ENCODE measurements at places on chromosomes 11 and 22.

DNA sequence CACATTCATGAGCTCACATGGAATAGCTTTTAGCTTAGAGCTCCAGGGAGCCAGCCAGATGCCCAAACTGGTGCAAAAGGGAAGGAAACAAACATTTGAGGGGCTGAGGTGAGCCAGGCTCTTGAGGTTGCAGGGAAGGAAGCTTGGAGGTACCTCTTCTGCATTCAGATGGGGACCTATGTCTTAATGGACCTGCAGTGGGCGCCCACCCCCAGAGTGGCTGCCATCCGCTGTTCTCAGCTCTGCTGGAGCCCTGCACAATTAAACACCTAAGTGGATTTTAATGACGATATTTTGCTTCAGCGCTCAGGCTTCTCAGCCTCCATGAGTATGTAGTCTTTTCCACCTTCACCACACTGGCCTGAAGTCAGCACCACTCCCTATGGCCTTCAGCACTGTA lies 100.8 kb downstream of the LDLRAD3 start:
- no peak for DNase-seq

GRCh38 chr11:123316003-123316402 lies 114.1 kb upstream of the GRAMD1B start:
- no peak for DNase-seq

DNA sequence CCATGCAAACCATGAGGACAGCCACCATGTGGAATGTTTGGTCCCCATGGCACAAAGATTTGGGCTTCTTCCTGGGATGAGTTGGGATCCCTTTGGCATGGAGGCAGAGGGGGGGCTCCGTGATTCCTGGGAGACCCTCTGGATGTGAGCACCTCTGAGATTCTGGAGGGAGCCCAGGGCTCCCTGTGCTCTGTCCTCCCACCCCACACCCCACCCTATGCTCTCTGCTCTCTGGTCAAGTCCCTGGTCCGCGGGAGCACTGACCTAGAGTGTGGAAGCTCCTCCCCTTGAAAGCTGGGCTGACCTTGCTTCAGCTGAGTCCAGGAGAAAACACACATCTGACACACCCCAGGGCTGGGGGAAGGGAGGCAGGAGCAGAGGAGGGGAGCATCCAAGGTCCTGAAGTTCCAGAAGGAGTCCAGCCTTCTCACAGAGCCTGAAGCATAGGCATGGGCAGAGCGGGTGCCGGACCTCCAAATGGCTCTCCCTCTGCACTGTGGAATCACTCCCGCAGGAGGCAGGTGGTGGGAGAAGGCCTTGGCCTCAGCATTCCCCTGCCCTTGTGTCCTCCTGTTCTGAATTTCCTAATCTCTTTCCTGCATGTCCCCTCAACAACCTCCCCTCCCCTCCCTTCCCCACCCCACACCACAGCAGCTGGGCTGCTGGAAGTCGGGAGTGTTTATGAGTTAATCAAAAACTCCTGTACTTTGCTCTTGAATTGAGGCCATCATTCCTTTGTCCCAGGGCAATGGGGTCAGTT lies 25.7 kb upstream of the OAF start:
- no peak for DNase-seq

GRCh38 chr11:69647390-69647748 lies 6.4 kb downstream of the CCND1 start:
- DNase-seq: no peak

DNA sequence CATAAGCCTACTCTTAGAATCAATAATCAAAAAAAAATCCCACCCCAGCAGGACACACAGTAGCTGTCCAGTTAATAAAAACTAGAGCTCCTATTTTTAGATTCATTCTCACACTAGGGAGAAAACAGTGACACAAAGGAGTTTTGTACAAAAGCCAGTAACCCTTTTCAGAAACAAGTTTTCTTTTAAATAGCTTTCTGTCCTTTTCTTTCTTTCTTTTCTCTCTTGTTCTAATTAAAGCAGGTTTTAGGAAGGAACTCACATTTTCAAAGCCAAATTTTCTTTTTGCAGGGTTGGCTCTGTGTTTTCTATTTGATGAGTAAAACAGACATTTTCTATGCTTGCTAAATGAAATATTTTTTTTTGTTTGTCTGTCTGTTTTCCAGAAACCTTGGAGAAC lies 1390.7 kb downstream of the FAM181B start:
- DNase-seq: no peak

GRCh38 chr11:79940165-79940564 lies 499.3 kb upstream of the TENM4 start:
- no peak for DNase-seq

DNA sequence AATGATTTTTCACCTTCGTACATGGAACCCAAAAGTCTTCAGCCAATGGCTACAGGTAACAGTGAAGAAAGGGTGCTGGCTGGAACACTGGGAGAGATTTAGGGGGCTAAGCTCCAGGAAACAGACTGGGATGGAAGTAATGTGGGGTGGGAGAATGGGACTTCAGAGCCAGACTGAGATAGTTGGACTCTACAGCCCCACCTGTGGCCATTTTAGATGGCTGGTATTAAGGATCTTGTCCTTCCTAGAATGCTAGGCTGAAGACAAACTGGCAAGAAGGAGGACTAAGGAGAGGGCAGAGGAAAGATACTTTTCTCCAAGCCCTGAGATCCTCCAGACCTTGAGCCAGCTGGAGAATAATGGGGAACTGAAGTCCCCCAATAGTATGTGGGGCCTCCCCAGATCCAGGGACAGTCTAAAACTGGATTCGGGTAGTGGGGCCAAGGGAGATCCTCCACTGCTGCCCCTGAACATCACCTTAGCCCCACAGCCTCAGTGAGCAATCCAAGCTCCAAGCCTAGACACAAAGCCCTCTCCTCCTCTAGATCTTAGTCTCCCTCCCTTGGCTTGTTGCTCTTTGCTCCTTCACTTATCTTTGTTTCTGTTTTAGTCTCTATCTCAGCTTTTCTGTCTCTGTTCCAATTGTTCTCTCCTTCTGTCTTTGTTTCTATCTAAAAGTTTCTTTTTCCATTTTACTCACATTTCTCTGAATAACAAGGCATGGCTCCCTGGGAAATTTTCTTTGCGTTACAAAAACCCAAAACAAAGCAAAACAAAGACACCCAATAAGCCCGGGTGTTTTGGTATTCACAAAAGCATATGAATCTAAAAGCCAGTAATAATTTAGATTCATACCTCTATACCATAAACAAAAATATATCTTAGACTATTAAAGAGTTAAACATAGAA lies 16.2 kb upstream of the RRAS2 start:
- DNase-seq: no peak

- no peak for DNase-seq
Measured at GRCh38 chr11:104404231-104405175, 240.6 kb upstream of the PDGFD start.

GRCh38 chr11:22065472-22065871 lies 127.4 kb upstream of the ANO5 start:
- no peak for DNase-seq

GRCh38 chr22:17322511-17322910 lies 46.7 kb upstream of the CECR2 start:
- DNase-seq: no peak

- DNase-seq: no peak
Measured at GRCh38 chr11:86636275-86636674, 36.1 kb downstream of the ME3 start.

GRCh38 chr11:93840981-93841380 lies 9.4 kb downstream of the VSTM5 start:
- DNase-seq: no peak

- no peak for DNase-seq
Measured at GRCh38 chr11:26150031-26150430, 181.9 kb upstream of the ANO3 start.

- no peak for DNase-seq
Measured at GRCh38 chr11:43578346-43579170, 102.0 kb upstream of the HSD17B12 start.

GRCh38 chr11:119134389-119134978 lies 13.1 kb downstream of the HINFP start:
- no peak for DNase-seq

GRCh38 chr11:118881228-118881627 lies 2.5 kb upstream of the CXCR5 start:
- DNase-seq: no peak

GRCh38 chr22:29348956-29349355 lies 33.5 kb upstream of the RASL10A start:
- DNase-seq: no peak

DNA sequence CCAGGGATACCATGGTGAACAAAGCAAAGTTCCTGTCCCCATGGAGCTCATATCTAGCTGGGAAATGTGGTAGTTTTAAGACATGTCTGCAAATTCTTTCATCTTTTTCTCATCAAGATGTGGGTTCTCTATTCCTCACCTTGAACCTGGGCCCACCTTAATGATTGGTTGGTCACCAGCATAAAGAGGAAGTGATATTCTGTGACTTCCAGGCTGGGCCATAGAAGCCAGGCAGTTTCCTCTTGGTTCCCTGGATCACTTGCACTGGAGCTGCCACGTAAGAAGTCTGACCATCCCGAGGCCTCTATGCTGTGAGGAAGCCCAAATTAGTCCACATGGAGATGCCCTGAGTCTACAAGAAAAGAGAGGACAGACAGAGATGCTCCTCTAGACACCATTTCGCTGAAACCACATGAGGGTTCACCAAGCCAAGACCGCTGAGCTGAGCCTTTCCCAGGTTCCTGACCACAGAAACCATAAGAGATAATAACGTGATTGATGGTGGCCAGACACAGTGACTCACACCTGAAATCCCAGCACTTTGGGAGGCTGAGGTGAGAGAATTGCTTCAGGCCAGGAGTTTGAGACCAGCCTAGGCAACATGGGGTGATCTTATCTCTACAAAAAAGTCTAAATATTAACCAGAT lies 119.5 kb upstream of the ISX start:
- DNase-seq: no peak

DNA sequence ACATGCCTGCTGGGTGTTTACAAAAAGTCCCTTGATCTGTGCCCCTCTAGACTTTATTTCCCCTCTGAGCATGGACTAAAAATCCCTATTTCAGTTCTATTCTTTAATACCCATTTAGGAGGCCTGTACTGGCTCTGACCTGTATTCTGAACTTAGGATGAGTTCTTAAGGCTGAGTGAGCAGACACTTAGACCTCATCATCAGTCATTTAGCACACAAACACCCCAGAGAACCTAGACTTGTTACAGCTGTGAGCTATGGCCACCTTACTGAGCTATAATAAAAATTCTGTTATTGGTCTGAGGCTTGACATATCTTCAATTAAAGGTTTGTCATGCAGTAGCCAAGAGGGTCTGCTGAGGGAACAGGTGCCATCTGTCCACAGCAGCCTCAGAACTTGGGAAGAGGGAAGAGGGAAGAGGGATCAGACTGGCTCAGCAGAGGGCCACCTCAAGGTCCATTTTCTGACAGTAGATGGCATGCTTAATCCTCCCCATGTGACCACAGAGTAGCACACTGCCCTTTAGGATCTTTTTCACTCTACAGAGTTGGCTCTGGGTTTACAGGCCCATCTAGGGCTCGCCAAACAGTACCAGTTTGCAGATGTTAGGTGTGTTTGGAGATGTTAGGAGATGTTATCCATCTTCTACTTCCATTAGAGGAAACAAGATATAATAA lies 30.2 kb upstream of the RRM1 start:
- no peak for DNase-seq

- no peak for DNase-seq
Measured at GRCh38 chr11:69938206-69938605, 119.0 kb upstream of the FGF3 start.

- peak; percentile 62 for DNase-seq
Measured at GRCh38 chr11:121467965-121468364, 15.2 kb upstream of the SORL1-AS1 start.

DNA sequence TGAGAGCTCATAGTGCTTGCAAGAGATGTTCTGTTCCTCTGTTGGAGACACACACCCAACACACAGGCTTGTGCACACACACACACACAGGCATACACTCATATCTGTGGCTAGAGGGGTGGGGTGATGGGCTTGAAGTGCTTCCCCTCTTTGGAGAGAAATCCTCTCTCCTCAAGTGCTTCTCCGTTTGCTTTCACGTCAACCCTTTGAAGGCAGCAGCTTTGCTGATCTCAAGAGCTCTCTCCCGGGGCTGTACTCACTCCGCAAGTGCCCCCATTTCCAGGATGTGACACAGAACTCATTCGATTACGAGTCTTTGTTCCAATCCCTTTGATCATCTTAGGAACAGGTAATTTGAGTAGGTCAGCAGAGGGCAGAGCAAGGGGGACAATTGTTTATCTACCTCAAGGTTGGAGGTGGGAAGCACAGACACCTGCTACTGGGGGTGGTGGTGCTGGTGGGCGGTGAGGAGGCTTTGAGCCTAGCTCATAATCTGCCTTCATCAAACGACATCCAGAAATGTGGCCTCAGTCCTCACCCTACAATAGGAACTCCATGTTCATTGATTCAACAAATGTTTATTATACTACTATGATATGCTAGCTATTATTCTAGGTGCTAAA lies 529.8 kb upstream of the CADM1 start:
- no peak for DNase-seq

- no peak for DNase-seq
Measured at GRCh38 chr11:128411812-128412211, 175.5 kb downstream of the ETS1 start.

- DNase-seq: no peak
Measured at GRCh38 chr11:103961010-103961409, 75.4 kb upstream of the DDI1 start.

GRCh38 chr11:61131186-61131585 lies 28.9 kb downstream of the CD5 start:
- DNase-seq: no peak

DNA sequence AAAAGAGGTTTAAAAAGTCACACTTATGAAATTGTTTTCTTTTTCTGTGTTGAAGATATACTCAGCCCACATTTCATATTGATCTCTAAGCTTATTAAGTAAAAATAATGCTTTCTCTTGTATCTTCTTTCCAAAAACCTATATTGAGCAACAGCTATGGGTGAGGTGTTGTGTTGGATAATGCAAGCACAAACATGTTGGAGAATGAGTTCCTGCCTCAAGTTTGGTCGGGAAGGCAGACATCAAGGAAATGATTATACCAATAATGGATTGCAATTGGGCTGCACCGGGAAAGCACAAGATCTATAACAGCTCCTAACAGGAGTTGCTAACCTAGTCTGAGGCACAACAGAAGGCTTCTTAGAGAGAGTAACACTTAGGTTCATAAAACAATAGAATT lies 308.9 kb upstream of the MPPED2 start:
- DNase-seq: no peak

DNA sequence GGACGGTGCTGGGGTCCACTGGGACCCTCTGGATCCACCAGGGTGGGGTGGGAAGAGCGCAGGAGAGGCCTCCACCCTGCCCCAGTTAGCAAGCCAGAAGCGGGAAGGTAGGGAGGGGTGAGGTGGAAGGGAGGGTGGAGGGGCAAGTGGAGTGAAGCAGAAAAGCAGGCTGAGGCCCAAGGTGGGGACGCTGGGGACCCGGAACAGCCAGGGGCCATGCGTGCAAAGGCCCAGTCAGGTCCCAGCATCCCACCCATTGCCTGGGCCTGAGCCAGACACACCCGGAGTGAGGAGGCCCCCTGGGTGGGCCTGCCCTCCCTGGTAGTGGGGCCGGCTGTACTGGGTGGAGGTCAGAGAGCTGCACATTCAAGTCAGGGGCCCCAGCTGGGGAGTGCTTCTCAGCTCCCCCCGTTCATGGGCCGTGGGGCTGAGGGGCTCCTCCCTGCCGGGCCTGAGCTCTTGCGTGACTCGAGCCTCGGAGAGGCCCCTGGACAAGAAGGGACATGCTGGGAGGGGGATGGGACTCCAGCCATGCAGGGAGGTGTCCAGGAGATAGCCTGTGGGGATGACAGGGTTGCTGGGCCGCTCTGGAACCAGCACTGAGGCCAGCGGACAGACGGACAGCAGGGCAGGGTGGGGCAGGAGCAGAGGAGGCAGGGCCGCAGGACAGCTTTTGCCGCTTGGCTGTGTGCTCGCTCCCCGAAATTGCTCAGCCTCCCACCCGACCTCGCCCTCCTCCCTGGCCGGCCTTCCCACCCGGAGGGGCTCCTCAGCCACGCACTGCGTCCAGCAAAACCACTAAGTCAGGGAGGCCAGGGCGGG lies 7.7 kb downstream of the TNNT3 start:
- DNase-seq: no peak
